ENCODE measurements at places on chromosomes 7 and 10.

- DNase-seq: no peak
Observed at GRCh38 chr7:155203882-155204691, 93.6 kb upstream of the INSIG1 start.

- no peak for DNase-seq
Observed at GRCh38 chr10:79375321-79376077, 28.2 kb downstream of the PPIF start.

GRCh38 chr7:135536150-135536549 lies 21.6 kb upstream of the NUP205 start:
- DNase-seq: no peak

DNA sequence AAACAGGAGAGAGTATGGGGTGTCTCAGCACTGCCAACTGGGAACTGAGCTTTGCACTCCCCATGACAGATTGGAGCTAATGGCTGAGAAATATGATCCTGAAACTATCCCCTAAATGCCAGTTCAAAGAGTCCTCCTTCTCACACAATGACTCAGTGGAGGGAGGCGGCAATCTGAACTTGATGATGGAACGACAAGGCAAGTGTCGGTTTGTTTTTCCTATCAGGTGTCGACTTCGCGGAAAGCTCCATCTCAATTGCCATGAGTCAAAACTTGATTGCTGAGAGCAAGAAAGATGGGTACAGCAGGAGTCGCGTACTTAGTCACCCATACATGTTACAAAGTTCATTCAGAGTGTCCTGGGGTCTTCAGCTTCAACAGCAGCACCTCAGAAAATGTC lies 52.5 kb downstream of the NPY start:
- no peak for DNase-seq

GRCh38 chr7:130127821-130128317 lies 57.5 kb downstream of the KLHDC10 start:
- DNase-seq: no peak

DNA sequence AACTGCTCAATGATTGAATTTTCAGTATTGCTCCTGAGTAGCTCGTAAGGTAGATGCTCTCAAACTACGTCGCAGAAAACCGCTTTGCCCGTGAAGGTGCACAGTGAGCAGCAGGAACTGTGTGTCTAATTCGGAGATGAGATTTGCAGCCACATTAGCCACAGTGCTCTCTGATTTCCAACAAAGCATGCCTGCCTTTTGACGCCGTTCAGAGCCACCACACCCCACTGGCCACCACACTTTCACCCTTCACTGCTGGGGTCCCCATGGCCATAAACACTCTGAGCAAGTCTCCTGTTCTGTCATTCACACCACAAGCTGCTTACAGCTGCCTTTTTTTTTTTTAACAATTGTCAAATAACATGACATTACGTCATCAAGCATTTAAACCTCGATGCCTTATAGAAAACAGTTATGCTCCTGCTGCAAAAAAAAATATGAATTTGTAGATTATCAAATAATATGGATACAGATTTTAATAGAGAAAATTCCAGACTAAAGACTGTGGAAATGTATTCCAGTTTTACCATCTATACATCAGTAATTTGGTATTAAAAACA lies 578.8 kb upstream of the PFKP start:
- DNase-seq: no peak

DNA sequence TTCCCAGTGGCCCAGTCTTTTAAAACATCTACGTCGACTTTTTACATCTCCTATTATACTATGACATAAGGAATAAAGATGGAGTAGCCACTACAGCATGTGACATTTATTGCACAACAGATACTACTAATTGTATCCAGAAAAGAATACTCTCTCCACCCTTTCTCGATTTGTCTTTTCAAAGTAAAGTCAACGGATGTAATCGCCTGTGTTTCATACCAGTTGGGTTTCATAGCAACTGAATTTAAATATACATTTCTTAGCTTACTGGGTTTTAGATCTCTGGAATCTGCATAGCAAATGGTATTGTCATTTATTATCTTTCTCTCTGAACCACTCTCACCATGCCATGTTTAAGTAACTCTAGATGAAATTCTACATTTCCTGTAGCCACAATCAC lies 86.4 kb upstream of the TRIL start:
- no peak for DNase-seq

DNA sequence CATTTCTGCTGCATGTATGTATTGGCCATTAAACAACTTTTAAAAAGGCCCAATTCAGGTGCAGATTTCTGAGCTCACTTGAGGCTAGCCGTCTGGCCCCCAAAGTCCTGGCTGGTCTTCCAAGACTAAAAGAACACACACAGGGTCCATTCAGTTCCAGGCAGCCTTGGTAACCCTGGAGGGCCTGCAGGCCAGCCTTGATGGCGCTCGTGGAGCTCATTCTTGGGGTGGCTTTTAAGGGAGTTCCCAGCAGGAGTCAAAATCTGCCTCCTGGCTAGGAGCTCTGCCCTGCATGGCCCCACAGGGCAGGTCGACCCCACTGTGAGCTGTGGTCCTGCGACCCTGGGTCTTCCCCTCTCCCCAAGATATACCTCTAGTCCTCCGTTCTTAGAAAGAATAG lies 28.8 kb downstream of the ANXA11 start:
- no peak for DNase-seq

GRCh38 chr7:69837387-69838068 lies 239.3 kb downstream of the AUTS2 start:
- no peak for DNase-seq

- no peak for DNase-seq
Observed at GRCh38 chr10:15817409-15818046, 42.8 kb downstream of the MINDY3 start.

DNA sequence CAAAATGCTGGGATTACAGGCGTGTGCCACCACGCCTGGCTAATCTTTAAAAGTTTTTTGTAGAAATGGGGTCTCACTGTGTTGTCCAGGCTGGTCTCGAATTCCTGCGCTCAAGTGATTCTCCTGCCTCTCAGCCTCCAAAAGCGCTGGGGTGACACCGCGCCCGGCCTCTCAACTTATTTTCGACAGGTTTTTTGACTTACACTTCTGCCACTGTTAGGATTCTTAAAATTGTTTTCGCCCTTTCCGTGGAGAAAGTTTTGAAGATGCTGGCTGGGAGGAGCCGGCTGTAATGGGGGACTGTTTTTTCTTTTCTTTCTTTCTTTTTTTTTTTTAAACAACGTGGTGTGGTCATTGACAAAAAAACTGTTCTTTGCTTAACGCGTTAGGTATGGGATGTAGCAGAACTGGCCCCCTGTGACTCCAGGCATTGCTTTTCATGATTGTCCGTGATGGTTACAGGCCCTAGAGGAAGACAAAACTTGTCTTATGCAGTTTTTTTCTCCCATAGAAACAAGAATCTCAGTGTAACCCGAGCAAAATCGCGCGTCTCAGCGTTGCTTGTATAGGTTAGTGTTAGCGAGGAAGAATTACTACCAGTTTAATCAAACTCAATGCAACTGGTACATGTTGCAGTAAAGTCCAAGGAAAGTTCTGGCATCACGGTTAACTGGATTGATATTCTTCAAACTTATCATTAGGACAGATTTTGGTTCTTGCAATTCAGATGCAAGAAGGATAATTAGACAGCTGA lies 72.2 kb downstream of the DAGLB start:
- DNase-seq: no peak

DNA sequence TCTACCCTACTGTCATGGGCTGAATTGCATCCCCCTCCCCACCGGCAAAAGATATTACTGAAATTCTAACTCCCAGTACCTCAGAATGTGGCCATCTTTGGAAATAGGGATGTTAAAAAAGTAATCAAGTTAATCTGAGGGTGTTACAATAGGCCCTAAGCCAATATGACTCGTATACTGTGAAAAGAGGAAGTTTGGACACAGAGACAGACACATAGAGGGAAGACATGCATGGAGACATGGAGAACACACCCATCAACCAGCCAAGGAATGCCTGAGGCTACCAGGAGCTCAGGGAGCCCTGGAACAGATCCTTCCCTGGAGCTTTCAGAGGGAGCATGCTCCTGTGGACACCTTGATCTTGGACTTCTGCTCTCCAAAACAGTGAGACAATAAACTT lies 138.2 kb upstream of the ADO start:
- no peak for DNase-seq

DNA sequence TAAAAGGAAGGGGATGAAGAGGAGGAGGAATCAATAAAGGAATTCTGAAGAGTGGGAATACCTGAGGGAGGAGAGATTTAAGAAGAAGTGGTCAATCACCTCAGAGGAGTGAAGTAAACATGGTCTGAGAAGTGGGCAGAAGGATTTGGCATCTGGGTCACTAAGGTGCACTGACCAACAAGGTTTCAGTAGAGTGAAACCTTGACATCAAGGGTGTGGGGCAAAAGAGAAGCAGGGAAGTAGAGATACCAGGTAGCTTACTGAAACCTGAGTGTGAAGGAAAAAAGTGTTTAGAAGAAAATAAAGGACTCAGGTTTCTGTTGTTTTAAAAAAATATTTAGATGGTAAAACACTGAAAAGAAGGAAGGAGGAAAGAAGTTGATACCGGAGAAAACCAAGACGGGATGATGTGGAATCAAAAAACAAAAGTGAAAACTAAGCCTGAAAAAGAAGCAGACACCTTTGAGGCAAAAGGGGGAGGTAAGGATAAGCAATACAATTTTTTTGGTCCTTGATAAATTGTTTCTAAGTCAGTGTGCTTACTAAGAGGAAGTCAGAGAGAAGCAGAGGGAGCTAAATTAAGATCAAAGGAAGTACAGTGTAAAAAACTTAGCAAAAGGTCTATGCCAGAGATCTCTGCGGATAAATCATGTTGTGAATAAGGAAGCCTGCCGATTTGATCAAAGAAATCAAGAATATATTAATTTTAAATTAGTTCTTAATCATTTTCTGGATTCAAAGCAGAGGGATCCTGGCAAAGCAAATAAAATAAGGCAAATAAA lies 137.2 kb upstream of the GPR22 start:
- no peak for DNase-seq

DNA sequence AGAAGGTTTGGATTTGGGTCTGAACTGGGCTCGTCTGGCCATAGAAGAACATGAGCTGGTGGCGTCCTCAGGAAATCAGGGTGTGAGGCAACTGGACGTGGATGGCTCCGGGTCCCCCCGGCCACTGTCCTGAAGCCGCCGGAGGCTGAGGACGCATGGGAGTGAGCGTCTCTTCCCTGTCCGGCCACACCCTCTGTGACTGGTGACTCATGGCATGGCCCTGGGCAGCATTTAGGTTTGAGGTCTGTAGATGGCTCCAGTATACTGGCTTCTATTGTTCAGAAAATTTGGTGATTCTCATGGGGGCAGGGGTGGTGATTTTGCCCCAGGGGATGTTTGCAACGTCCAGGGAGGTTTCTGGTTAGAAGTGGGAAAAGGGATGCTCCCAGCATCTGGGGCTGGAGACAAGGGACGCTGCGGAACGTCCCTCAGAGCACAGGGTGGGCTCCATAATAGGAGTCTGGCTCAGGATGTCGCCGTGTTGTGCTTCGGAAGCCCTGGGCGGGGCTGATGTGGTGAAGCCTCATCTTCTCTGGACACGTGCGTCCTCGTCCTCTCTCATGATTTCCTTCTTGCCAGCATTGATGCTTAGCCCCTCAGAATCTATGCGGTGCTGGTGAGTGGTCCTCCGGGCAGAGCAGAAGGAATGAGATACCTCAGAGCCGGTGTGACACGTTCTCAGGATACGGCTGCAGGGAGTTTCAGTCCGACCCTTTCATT lies 49.9 kb downstream of the PITRM1 start:
- no peak for DNase-seq

- no peak for DNase-seq
Observed at GRCh38 chr10:58467931-58468635, 44.6 kb upstream of the BICC1 start.

- DNase-seq: no peak
Observed at GRCh38 chr10:22379059-22379458, 33.8 kb downstream of the SPAG6 start.

- no peak for DNase-seq
Observed at GRCh38 chr7:125412890-125413665, 483.5 kb upstream of the POT1 start.

DNA sequence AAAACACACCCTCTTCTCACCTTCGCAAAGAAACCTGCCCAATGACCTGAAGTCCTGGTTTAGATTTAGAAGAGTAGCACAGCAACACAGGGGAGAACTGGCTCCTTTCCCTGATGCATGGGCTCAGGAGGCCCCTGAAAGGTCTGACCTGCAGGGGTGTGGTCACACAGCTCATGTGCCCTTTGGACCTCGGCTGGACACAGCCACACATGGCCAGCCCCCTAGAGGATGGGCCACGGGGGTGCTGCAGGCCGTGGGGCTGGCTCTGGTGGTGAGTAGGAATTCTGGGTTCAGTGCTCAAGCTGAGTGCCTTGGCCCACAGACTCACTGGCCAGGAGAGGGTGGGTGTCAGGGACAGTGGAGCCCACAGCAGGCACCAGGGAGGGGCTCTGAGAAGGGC lies 118.5 kb upstream of the ADCY1 start:
- DNase-seq: no peak

Data from progenitor cell of endocrine pancreas (in vitro differentiated cells).